Cardiac septum (tissue), 1 donor: ENCODE measurements at places on chromosomes 1 and 21. TPM values are rescaled to one million over a fixed set of nuclear protein-coding genes. Genes with fewer than 3 reads are reported as not detected.

The ETV3L gene
- total RNA-seq = not detected

The MFAP2 gene
- 4.8 TPM for total RNA-seq

- DNase-seq = no peak
These were observed 177.9 kb downstream of the CLIC6 start for GRCh38 chr21:34846601-34847112.

GRCh38 chr1:206886831-206887230 is 10.4 kb upstream of the IL24 start:
- DNase-seq = no peak

DNA sequence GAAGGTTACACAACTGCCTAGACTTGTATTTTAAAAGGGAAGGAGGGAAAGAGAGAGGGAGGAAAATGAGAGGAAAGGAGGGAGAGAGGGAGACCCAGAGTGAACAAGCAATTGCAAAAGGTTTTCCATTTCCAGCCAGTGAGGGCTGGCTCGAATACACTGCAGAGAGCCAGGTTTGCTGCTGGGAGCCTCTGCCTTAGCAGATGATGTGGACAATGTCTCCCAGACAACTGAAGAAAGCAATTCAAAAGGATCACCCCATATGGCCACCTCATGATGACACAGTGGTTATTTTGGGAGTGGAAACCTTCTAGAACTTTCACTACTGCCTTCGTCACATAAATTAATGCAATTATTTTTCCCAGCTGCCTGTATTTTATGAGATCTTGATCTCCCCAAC is 86.4 kb downstream of the BCAR3 start:
- no peak for DNase-seq

DNA sequence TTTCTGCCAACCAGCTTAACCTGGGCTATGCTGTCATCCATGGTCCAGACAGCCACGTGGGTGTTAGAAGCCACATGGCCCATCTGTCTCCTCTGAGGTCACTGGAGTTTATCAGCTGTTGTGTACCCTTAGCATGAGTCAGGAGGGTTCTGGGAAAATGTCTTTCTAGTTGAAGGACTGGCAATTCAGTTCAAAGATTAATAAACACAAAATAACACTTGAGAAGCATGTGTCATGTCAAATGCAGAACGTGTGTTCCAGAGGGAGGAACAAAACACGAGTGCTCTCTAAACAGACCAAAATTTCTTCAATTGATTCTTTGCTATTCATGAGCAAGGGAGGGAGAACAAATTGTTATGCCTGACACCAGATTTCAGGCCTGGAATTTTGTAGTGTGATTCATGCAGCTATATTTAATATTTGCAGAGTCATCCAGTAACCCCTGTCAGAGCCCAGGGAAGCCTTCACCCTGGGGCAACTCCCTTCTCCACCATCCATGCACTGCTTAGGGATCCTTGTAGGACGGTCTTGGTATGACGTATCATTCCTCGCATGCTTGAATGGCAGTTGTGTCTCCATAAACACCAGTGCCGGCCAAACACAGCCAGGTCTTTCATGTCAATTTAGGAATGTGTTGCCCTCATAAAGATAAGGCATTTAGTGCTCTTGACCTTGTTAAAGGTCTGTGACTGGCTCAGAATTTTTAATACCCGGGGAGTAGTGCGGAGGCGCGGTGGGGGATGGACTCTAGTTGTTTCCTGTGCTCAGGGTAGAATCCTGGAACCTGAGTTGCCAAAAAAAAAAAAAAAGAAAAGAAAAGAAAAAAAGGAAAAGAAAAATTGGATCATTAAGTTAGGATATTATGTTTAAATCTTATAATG is 27.7 kb upstream of the DYRK1A start:
- no peak for DNase-seq

GRCh38 chr1:233261206-233261605 is 34.3 kb downstream of the PCNX2 start:
- no peak for DNase-seq

The CD52 gene
- total RNA-seq = 4.6 TPM

DNA sequence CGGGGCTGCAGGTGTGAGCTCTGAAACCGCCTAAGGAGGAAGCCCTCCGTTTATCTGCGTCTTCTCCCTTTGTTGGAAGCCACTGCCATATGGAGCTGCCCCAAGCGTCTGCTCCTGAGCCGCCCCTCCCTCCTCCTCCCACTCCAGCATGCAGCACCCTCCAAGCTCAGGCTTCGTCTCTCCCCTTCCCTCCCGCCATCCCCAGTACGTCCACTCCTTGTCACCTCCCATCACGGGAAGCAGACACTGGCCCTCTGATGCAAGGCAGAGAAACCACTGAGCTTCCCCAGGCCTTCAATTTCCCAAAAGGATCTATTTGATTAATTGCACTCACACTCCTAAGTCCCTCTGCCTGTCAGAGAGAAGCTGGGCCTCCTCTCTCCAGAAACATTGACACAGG is 52.5 kb downstream of the NFASC start:
- no peak for DNase-seq

The TFF2 gene
- not detected for total RNA-seq

The NR1I3 gene
- not detected for total RNA-seq

The RXRG gene
- total RNA-seq = 5.1 TPM

DNA sequence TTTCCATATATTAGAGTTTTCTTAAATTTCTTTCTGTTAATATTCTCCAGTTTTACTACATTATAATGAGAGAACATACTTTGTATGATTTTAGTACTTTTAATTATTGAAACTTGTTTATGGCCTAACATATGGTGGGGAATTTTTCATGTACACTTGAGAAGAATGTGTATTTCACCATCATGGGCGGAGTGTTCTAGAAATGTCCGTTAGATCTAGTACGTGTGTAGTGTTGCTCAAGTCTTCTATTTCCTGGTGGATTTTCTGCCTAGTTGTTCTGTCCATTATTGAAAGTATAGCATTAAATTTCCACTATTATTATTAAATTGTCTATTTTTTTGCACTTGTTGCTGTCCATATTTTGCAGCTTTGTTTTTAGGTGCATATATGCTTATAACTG is 64.0 kb upstream of the RGS21 start:
- DNase-seq = no peak

The AQP10 gene
- 0.70 TPM for total RNA-seq

GRCh38 chr1:32464191-32464715 is 619 bp upstream of the ZBTB8B start:
- no peak for DNase-seq

The HOOK1 gene
- total RNA-seq = 0.67 TPM

DNA sequence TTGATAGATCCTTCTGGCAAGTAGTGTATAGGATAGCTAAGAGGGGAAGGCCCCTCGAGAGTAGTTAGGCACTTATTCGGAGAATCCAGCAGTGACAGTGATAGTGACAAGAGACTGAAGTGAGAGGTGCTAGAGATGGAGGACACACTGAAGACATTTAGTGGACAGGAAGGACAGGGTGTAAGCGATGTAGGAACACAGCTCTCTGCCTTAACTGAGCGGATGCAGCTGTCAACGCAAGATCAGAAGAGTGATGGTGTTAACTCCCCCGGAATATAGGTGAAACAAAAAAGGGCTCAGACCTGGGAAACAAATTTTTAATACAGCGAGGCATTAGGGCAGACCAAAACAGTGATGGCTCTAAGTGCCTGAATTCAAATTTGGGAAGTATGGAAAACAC is 15.8 kb downstream of the SOD1 start:
- no peak for DNase-seq

The WASF2 gene
- 59.3 TPM for total RNA-seq

The CAMK2N1 gene
- total RNA-seq = 11.7 TPM

GRCh38 chr1:89994805-89995597 is at the start of gene ZNF326:
TSS of gene ZNF326 (plus strand) at chr1:89995110. CDS start at chr1:89995258, 148 bp downstream.
- DNase-seq = peak; percentile 98
